ENCODE measurements at places on chromosomes 3 and 15.

DNA sequence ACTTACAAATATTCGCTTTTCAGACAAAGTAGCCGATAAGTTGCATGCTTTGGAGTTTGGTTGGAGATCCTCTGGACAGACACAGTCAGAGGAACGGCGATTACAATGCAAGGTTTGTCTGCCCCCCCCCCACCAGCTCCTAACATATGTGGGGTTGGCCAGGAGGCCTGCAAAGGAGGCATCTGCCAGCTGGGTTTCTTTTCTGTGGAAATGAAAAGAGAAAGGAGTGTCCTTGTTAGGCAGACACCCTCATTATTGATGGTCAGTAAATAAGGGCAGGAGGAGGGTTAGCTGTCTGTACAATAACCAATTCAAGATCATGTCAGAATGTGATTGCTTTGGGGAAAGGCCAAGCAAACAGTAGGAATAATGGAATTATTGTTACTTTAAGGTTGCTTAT, 49.1 kb downstream of the TLNRD1 start:
- DNase-seq, result no peak

DNA sequence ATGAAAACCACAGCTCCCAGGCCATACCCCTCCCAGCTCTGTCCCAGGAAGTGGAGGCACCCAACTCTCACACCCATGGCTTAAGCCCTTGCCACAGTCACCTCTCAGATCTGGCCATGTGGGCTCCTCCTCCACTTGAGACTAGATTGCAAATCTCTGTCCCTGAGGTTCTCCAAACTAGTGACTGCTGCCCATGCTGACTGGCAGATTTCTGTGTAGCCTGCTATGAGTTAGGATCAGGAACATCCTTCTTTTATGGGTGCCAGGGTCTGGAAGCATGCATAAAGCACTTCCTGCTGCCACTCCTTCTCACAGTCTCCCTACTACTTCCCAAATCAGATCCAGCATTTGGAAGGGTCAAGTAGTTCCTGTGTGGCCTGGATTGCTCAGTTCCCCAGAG, 59.6 kb upstream of the GOLIM4 start:
- DNase-seq, result no peak

- no peak for DNase-seq
These were observed 61.1 kb downstream of the CPNE4 start for GRCh38 chr3:131973731-131974130.

DNA sequence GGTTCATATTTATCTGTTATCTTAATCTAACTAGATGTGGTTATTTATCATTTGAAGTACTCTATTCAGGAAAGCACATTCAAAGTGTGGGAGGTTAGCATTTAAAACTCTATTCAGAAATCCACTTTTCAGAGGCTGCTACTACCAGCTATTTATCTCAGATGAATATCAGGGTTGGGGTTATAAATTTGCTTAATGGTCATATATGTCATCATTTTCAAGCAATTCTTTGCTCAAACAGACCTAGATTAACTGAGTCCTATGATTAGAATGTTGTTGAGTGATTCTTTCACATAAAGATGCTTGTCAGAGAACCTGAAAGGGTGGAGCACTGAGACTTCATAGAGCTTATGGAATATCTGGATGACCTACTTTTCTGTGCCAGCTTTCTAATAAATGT, 436.9 kb upstream of the TGFBR2 start:
- no peak for DNase-seq

- DNase-seq, result no peak
These were observed 115.5 kb downstream of the TMCO5A start for GRCh38 chr15:38049891-38050290.

GRCh38 chr15:101391981-101392640, 97.1 kb upstream of the SNRPA1 start:
- no peak for DNase-seq

- DNase-seq, result peak; percentile 41
These were observed at the start of gene TMEM158 for GRCh38 chr3:45226206-45226915. TMEM158 (minus strand) TSS chr3:45226287; CDS start chr3:45226027, 260 bp downstream.

- no peak for DNase-seq
These were observed 218 bp upstream of the TRPC1 start for GRCh38 chr3:142723665-142723967.

GRCh38 chr3:10766049-10766705, 49.9 kb upstream of the SLC6A11 start:
- no peak for DNase-seq

DNA sequence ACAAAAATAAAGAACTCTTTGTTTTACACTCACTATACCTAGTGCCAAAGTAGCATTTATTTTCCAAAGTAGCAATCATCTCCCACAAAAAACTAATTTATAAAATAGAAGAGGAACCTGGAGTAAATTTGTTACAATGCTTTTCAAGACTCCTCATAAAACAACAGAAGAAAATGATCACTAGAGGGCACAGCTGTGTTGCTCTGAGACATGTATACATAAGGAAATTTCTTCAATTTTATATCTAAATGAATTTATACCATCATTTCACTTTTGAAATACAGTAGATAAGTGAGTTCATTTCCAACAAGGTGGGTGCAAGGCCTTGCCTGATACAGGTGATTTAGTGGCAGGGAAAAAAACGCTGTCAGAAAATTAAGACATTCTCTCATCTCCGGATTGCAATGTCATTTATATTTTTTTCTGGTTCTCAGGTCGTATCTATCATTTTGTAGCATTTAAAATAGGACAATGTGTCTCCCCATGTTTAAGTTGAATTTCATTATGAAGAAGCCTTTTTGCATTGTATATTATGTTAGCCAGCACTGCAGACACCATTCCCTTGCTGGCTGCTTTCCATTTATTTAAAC, 25.3 kb upstream of the ARHGEF26 start:
- DNase-seq, result no peak

- DNase-seq, result no peak
These were observed 78.7 kb upstream of the TGFBR2 start for GRCh38 chr3:30527720-30528119.

GRCh38 chr3:183497313-183497712, 58.2 kb downstream of the KLHL6 start:
- no peak for DNase-seq

GRCh38 chr15:31175484-31175883, 74.0 kb upstream of the TRPM1 start:
- no peak for DNase-seq

GRCh38 chr3:101720851-101721840, 3.3 kb upstream of the CEP97 start:
- DNase-seq, result no peak

DNA sequence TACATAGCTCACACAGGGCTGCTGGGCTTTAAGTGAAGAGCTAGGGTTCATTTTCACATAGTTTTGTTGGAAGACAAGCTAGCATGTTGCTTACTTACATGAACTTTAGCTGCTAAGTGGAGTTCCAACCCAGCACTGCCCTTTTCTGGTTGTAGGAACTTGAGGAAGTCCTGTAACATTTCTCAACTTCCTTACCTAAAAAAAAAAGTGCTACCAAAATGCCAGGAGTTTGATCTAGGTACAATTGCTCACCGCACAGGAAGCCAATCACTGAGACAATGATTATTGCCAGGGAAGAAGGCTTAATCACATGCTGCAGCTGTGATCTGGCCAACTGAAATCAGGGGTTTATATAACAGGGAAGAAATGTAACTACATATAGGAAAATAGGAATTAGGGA, 52.8 kb downstream of the IL12A start:
- DNase-seq, result no peak

- DNase-seq, result no peak
These were observed 113.2 kb downstream of the EPHB1 start for GRCh38 chr3:134908271-134908670.

- DNase-seq, result no peak
These were observed 15.9 kb downstream of the BSN start for GRCh38 chr3:49570028-49570654.

DNA sequence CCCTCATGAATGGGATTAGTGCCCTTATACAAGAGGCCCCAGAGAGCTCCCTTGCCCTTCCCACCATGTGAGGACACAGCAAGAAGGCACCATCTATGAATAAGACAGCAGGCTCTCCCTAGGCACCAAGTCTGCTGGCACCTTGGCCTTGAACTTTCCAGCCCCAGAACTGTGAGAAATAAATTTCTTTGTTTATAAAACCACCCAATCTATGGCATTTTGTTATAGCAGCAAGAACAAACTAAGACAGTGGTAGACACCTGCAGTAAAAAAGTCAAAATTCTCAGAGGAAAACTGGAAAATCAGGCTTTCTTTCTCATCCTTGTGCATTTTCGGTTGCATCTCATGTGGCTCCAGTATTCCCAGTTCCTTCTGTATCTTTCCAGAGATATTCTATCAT, 90.3 kb downstream of the LSM3 start:
- DNase-seq, result no peak

- DNase-seq, result no peak
These were observed 37.5 kb downstream of the ARNT2 start for GRCh38 chr15:80441714-80442113.

DNA sequence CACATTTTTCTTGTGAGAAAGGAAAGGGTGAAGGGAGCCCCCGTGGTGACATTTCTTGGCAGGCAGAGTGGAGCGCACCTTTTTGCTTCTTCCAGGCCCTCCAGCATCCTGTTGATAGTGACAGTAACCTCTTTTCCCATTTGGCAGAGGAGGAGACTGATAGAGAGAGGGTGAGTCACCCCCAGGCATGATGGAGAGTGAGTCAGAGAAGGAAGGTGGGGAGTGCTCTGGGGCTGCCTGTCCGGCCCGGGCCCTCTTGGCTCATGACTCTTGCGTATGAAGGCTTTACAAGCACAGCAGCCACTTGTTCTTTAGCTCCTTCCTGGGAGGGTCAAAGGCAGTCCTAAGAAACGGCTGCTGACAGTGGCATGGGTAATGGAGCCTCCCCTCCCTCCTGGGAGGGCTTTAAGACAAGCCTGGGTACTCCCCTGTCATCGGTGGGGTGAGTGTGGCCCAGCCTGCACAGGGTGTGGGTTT, 16.0 kb downstream of the ANKRD63 start:
- no peak for DNase-seq

- no peak for DNase-seq
These were observed 125.6 kb downstream of the P3H2 start for GRCh38 chr3:189995129-189995528.

DNA sequence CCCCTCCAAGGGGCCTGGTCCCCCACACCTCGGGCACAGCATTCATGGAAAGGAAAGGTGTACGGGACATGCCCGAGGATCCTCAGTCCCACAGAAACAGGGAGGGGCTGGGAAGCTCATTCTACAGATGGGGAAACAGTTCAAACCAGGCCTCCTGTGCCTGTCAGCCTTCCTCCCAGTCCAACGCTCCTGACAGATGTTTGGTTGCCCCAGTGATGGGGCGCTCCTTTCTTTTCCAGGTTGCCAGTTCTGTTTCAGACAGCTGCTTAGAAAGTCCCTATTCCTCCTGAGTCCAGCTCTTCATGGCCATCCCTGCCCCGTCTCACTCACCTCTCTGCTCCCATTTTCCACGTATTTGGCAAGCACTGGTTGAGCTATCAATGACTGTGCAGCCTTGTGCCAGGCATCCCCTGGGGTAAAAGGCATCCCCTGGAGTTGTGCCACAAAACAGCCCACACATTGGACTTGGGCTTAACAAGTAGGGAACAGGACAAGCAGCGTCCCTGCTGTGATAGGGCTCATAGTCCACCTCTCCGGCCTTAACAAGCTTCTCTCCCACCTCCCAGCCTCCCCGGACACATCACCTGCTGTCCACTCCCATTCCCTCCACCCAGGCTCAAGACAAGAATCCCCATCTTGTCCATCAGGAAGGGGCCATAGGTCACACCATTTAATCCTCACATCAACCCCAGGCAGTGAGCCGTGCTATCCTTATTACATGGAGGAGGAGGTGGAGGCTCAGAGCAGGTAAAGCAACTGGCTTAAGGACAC, 6.6 kb downstream of the OXTR start:
- DNase-seq, result no peak

- no peak for DNase-seq
These were observed 583.8 kb upstream of the ZNF717 start for GRCh38 chr3:76369170-76369569.

DNA sequence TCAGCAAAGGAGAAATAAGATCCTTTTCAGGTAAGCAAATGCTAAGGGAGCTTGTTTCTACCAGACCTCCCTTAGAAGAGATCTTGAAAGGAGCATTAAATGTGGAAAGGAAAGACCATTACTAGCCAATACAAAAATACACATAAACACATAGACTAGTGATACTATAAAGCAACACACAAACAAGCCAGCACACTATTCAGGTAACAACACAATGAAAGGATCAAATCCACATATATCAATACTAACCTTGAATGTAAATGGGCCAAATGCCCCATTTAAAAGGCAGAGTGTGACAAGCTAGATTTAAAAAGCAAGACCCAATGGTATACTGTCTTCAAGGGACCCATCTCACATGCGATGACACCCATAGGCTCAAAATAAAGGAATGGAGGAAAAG, 317.6 kb downstream of the TBL1XR1 start:
- DNase-seq, result no peak

- no peak for DNase-seq
These were observed 62.3 kb downstream of the PPARG start for GRCh38 chr3:12351145-12351544.

- no peak for DNase-seq
These were observed 5.6 kb upstream of the SLC33A1 start for GRCh38 chr3:155859859-155860258.

GRCh38 chr3:159929171-159930141, 59.2 kb upstream of the IL12A start:
- no peak for DNase-seq

DNA sequence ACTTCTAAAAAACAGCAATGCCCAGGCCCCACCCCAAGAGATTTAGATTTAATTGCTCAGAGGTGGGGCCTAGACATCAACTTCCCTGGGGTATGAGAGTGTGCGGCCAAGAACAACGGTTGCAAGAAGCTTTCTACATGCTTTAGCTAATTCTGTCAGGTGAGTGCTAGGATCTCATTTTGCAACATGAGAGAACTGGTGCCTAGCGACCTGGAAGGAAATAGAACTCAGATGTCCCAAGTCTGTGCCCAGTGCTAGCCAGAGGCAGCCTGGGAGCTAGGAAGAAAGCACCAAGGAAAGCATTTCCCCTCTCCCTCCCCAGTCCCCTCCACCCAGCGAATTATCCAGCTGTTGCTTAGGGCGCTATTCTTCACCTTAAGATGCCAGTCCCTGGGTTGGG, 22.9 kb upstream of the HRH1 start:
- DNase-seq, result no peak

DNA sequence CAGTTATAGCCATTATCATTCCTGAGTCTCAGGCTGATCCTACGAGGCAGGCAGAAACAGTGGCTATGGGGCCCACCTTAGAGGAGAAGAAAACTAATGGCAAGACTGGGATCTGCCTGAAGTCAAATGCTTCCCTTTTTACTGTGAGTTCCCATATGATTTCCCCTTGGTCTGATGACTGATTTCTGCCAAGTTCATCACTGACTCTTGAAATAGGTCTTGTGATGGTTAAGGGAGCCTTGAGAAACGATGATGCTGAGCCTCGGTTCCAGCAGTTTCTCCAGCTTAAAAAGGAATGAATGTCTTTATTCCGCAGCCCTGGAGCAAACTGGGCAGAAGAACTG, 29.4 kb upstream of the LDHAL6B start:
- DNase-seq, result no peak

DNA sequence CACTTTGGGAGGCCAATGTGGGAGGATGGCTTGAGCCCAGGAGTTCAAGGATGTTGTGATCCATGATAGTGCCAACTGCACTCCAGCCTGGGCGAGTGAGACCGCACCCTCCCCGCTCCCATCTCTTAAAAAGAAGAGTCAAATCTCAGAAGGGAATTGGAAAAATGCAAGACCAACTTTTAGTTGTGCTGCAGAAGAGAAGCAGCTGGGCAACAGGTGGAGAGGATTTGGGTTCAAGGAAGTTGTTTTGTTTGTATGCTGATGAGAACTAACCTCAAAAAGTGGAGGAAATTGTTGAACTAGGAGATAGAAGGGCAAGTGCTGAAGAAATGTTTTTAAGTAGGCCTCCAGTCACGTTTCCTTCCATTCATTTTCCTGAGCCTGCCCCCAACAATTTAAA, 12.8 kb upstream of the PDCD7 start:
- DNase-seq, result no peak

GRCh38 chr15:55248895-55249294, 40.7 kb downstream of the RAB27A start:
- no peak for DNase-seq

Data from stimulated activated CD4-positive, alpha-beta T cell treated with anti-CD3 and anti-CD28 coated beads, Interleukin-15, amount 100 ng/mL, for 1 hour (primary cell).